ENCODE measurements at places on chromosomes 16 and 17. TPM values are rescaled to one million over a fixed set of nuclear protein-coding genes. Genes with fewer than 3 reads are reported as not detected.

RCVRN gene
- not detected for total RNA-seq

CPNE7 gene
- 29.9 TPM for total RNA-seq

RIPOR1 gene
- 29.5 TPM for total RNA-seq

FA2H gene
- not detected for total RNA-seq

KRT31 gene
- not detected for total RNA-seq

SOCS1 gene
- 1.1 TPM for total RNA-seq

NPIPA3 gene
- total RNA-seq = not detected

KRTAP2-3 gene
- total RNA-seq = not detected

MC1R gene
- total RNA-seq = 3.3 TPM

SEPTIN12 gene
- total RNA-seq = not detected

Measured in subcutaneous preadipocyte (primary cell).